ENCODE measurements at places on chromosomes 4 and X. TPM values are rescaled to one million over a fixed set of nuclear protein-coding genes. Genes with fewer than 3 reads are reported as not detected.

The DMP1 gene
- not detected for total RNA-seq

The GUCY1A1 gene
- total RNA-seq: not detected

The STPG2 gene
- not detected for total RNA-seq

The CSN2 gene
- total RNA-seq: not detected

The MYOZ2 gene
- not detected for total RNA-seq

The FRYL gene
- total RNA-seq: 96.8 TPM

The OTOP1 gene
- total RNA-seq: not detected

The PPP4R3C gene
- total RNA-seq: not detected

The PNMA6A gene
- 0.23 TPM for total RNA-seq

The ADGRG4 gene
- total RNA-seq: not detected

The AMTN gene
- not detected for total RNA-seq

The SSX1 gene
- not detected for total RNA-seq
